ENCODE measurements at places on chromosomes 5 and 9.

- no peak for DNase-seq
Measured at GRCh38 chr5:36744773-36745589, 131.6 kb upstream of the NIPBL start.

DNA sequence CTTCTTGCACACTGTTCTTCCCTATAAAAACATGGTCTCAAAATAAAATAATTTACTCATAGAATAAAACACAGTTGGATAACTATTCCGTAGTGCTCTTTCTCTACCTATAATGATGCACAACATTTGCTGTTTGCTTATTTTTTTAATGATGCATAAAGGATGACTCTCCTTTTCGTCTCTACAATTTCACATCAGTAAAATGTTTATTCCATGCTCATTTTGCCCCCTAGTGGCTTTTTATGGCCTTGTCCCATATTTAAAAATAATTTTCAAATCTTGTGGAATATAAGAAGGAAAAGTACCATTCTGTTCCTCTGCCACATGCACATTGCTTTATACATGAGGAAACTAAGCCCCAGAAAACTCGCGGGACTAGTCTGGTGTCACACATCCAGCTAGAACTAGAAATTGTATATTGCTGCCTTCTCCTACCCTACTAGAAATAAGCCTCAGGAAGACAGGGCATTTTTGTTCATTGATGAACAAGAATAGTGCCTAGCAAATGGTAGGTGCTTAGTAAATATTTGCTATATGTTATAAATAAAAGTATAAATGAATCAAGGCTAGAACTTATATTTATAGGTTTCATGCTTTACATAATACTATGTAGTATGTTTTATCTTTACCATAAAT, 12.7 kb downstream of the KCTD16 start:
- DNase-seq: no peak

DNA sequence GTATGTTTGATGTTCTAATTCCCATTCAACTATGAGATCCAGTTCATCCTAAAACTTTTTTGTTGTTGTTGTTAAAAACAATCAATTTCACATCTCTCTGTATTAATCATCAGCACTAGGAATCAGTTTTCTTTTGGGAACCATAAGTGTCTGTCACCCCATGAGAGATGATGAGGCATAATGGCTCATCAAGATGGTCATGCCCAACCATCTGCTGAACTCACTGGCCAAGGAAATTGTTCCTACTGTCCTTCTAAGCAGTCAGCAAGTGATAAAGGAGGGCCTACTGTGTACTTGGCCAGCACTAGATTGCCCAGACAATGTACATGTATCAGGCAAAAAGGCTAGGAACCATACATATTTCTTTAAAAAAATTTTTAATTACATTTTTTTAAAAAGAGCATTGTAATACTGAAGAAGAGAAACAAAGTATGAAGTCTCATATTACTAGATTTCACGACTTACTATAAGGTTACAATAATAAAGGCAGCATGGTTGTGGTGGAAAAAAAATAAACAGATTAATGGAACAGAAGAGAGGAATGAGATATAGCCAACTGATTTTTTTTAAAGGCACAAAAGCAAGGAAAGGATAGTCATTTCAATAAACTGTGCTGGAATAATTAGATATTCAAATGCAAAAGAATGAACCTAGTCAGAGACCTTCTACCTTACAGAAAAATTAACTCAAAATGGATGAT, 458.3 kb downstream of the SPOCK1 start:
- no peak for DNase-seq

DNA sequence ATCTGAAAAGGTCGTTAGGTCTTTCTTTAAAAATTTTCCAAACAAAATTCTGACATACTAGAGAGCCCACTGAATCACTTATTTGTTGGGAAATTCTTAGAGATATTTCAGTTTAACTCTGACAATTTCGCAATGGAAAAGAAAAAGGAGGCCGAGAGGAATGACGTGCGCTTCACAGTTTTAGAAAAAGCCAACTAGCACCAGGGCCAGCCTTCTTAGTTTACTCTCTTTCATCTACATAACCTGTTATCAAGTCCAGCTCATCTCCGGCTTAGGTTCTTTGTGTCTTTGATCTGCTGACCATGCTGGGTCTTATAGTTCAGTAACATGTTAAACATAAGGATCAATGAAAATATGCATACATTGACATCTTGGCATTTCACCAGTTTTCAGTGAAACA, 201.7 kb upstream of the TAS2R1 start:
- DNase-seq: no peak

DNA sequence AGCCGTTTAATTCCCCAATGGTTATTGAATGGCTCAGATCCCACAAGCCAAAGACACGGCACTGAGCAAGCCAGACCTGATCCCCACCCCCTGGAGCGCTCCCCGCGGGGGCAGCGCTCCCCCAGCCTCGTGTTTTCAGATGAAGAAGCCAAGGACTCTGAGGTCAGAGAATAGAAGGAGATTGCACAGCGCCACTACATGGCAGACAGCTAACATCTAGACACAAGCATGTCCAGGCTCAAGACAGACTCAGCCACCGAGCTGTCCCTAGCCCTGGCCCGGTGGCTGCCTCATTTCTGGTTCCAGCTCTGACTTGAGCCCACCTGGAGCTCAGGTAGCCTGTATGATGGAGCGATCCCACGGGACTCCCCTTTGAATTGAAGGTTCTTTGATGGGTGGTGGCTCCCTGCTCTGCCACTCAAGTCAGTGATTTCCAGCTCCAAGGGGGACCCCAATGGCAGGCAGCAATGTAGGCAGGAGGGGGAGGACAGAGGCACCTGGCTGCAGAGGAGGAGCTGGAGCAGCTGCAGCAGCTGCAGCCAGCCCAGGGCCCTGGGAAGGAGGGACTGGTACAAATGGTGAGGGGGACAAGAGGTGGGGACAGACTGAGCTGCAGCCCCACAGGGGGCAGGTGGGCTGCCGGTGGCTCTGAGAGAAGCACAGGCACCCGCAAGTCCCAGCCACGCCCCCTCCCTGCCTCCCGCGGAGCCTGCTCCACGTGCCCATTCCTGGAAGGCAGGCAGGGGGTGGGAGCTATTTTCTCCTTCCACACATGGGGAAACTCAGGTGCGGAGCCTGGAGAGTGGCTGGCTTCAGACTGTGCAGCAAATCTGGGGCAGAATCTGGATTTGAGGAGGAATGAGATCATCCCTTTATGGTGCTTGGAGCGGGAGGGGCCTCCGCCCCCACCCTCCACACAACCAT, 40.2 kb downstream of the NTNG2 start:
- no peak for DNase-seq

DNA sequence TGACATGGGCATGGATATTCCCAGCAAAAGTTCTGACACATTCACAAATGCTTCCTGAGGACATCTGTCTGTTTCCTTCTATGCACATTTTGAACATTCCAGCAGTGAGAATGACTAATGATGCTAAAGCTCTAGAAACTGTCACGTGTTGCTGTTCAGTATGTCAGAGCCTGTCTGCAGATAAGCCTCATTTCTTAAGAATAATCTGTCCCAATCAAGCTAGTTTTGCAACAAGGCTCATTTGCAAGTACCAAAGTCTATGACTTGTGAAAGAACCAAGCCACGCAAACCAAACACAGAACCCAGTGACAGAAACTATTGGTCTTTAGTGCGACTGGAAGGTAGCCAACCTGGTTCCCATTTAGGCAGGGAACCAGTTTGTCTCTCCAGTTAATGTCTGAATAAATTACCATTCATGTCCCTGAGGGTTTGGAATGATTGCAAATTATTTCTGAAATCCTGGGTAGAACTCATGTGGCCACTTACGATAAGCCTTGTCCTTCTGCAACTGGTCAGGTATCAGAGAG, 178.5 kb downstream of the C9orf152 start:
- no peak for DNase-seq

GRCh38 chr9:18596920-18597319, 123.0 kb downstream of the ADAMTSL1 start:
- DNase-seq: no peak

DNA sequence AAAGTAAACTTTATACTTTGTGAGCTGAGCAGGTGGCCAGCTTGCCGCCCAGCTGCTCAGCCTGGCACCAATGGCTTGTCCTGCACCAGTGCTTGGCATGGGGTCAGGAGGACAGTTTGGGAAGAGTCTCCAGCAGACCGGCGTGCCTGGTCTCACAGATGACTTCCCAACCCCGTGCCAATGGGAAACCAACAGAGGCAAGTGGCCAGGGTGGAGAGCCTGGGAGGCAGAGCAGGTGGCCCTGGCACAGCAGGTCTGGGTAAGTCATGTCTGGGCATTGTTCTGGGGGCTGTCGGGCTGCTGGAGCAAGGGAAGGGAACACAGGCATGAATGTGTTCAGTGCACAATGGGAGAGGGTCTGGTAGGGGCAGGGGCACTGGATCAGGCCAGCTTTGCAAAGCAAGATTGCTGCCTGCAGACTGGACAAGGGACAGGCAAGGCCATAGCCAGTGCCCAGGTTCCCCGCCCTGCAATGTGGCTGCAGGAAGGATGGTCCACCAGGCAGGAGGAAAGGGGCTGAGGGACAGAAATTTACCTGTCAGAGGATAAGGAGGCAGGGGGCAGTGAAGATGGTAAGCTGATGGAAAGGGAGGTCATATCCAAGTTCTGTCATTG, 76.2 kb upstream of the ALDH1B1 start:
- DNase-seq: no peak

DNA sequence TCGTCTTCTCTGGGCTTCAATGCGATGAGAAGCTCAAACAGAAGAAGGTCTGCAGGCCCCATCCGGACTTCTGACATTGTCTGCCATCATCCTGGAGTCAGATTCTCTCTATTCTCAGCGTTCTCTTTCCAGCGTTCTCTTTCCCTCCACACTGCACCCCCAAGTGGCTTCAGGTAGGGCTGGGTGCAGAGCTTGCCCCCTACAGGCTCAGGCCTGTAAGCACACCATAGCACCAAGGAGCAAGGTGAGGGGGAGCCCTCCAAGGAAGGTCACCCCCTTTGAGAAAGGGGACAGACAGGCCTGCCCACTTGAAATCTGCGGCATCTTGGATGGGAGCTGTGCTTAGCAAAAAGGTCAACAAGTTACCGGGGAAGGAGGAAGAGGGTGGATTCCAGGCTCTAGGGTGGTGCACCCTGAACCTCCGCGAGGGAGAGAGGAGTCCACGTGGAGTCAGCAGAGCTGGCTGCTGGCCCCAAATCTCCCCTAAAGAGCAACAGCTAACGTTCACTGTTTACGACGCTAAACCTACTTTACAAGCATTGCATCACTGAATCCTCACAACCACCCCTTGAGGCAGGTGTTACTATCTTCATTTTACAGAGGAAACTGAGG, 27.5 kb downstream of the GPX3 start:
- DNase-seq: peak; percentile 4

GRCh38 chr9:37944671-37945481, 40.9 kb upstream of the SLC25A51 start:
- no peak for DNase-seq

GRCh38 chr5:103177543-103177942, 57.4 kb downstream of the PPIP5K2 start:
- DNase-seq: no peak

GRCh38 chr5:180049185-180049548, 22.4 kb downstream of the RNF130 start:
- peak; percentile 89 for DNase-seq

GRCh38 chr9:136327304-136327974, at the start of gene GPSM1:
Gene GPSM1, plus strand, starts transcription at chr9:136327539. Its CDS starts 157 bp downstream, at chr9:136327696.
- DNase-seq: no peak

DNA sequence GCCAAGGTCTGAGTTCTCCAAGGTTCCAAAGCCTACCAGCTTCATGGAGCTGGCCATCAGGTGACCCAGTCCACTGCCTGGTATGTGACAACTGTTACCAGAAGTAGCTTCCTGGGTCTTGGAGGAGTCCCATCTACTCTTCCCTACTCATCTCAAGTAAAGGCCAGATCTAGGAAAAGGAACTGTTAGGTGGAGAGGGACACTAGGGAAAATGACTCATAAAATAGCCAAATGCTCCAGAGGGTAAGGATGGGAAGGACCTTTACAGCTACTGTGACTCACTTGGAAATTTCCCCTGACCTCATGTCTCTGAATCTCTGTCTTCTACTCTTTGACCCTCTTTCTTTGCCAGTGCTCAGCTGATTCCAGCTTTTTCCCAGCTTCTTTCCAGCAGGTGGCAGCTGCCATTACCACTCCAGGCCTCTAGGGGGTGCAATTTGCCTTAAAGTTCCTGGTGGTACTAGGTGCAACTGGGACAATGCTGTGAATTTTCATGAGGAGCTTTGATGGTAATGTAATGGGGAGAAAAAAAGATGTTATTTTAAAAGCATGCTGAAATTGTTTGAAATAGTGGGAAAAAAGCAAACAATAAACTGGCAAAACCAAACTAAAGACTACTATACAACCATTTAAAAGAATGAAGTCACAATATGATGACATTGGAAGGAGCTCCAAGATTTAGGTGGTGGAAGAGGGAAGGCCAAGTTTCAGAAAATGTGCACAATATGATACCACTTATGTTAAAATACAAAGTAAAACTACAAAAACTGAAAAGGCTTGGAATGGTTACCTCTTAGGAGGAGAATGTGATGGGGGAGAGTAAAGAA, 27.1 kb upstream of the MYORG start:
- DNase-seq: peak; percentile 31

GRCh38 chr9:93902051-93902779, 52.9 kb downstream of the BARX1 start:
- no peak for DNase-seq

DNA sequence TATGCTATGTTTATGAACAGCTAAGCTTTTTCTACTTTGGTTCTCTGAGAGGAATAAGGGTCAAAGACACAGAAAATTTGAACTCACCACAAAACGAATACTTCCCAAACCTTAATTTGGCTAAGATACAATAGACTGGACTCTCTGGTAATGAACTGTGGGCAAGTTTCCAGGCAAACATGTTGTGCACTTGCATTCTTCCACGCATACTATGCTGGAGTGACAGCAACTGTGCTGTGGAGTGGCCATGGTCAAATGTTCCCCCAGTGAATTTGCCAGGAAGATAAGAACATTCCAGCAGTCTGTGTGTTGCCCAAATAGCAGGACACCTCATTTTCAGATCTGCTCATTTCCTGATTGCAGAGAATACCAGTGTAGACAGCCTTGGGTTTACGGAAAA, 275.3 kb upstream of the IL12B start:
- no peak for DNase-seq

DNA sequence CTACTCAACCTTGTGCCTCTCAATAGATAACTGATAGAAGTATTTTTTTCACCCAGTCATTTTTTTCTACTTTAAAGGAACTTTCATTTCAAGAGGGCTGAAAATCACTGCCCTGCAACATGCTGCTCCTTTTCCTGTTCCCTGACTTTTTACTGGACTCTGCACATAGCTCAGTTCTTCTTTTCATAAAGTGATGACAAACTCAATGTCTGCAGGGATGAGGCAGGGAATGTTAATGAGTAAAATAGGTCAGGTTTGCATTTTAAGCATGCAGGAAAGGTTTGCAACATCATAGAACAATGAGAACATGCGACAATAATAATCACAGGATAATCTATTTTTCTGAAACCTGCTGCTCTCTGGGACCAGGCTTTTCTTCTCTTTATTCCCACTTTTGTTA, 172.2 kb upstream of the SGCD start:
- DNase-seq: no peak

- no peak for DNase-seq
Measured at GRCh38 chr5:144549580-144549979, 378.9 kb downstream of the KCTD16 start.

DNA sequence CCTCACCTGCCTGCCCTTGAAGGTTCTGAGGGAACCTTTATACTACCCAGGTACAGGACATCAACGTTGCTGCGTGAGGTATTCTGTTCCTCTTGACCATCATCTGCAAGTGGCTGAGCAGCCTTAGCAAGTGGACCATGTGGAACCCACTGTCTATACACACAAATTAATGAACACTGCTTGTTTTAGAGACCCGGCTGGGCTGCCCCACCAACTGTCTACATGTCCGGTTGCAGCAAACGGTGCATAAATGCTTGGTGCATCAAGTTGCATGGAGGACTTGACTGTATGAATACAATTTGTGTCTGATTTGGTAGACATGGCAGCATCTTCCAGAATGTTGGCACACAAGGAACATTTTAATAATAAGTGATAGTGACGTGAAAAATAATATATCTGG, 65.8 kb downstream of the SEMA6A start:
- no peak for DNase-seq
